ENCODE measurements at places on chromosomes 7 and 10.
A peak's percentile ranks its signal among the peaks of the same experiment; 100 is the strongest.

GRCh38 chr10:102397222-102398171, 2.0 kb downstream of the NFKB2 start:
- DNase-seq: peak; percentile 14

- no peak for DNase-seq
Observed at GRCh38 chr7:131476740-131477139, 79.7 kb downstream of the PODXL start.

- DNase-seq: no peak
Observed at GRCh38 chr7:53603461-53603860, 568.0 kb downstream of the POM121L12 start.

- peak; percentile 48 for DNase-seq
Observed at GRCh38 chr10:60114765-60115586, 208.6 kb upstream of the CCDC6 start.

DNA sequence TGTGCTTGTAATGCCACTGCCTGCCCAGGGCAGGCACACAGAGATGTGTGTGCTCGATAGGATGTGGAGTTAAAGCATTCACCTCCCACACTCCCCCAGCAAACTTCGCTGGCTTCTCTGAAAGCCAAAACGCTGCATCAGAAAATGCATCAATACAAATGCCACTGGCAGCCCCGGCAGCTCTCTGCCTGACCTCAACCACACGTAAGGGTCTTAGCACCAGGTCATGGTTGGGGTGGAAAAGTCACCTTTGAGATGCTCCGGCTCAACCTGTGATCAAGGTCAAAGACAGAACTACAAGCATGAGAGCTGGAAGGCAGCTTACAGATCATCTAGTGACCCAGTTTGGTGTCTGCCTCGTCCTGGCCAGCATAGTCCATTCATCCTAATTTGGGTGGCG, 114.4 kb upstream of the NANOS1 start:
- no peak for DNase-seq

DNA sequence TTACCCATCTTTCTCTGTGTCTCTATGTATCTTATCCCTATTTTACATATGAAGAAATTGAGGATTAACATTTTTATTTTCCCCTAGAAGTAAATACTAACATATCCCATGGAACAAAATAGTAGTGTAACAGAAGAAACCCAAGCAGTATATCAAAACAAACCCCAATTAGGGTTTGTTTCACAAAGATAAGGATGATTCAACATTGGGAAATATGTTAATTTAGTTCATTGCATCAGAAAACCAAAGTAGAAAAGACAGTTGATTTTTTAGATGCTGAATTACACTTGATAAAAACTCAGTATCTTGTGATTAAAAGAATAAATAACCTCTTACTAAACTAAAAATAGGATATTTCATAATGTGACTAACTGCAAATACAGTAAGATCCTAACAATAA, 87.8 kb downstream of the GLCCI1 start:
- no peak for DNase-seq

DNA sequence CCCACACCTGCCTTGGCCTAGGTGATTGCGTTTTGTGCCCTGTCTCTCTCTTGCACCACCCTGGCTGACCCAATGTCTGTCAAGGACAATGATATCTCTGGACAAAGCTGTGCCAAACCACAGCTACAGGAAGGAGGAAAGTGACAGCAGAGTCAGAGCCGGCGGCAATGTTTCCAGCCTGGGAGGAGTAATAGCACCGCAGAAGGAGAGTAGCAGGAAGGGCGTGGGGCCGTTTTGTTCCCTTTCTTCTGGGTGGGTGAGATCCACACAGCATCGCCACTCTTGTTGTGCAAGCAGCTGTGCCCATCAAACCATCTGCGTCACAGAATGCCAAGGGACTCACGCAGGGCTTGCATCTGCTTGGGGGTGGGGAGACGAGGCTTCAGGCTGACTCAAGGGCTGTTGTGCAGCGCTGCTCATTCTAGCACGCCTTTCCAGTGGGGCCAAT, 341.6 kb upstream of the AUTS2 start:
- peak; percentile 28 for DNase-seq

- no peak for DNase-seq
Observed at GRCh38 chr10:77070346-77070745, 567.3 kb downstream of the KCNMA1 start.

DNA sequence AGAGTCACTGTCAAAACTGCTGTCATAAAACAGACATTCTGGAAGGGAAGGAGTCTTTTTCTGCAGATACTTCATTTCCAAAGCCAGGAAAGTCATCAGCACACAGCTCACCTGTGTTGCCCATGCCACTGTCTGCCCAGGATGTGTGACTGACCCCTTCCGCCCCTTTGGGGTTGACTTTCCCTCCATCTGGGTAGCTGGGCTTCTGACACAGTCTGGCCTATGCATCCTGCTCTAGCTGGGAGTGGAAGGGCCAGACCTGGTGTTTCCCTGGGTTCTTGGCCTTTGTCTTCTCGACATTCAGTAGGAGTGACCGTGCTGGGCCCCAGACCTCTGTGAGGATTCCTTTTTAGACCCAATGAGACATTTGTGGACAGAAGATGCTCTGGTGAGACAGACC, 378.9 kb upstream of the NUPR2 start:
- no peak for DNase-seq

- DNase-seq: no peak
Observed at GRCh38 chr10:43365001-43365400, 6.4 kb upstream of the FXYD4 start.

GRCh38 chr10:77116904-77117303, 520.7 kb downstream of the KCNMA1 start:
- DNase-seq: no peak

DNA sequence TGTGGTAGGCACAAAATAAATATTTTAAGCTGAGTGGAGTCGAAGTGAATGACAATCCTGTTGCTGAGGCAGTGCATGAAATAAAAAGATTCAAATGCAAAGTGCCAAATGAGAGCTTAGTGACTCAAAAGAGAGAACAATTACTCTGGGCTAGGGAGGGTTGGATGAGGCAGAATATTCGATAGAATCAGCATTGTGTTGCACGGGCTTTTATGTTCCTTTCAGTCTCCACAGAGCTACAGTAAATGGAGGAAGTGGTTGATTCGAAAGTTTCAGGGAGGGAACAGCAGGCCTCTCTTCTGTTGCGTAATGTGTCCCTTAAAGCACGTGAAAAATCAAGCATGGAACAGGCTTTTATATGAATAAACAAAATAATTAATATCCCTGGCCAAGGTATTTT, 599.3 kb upstream of the CELF2 start:
- DNase-seq: peak; percentile 2

DNA sequence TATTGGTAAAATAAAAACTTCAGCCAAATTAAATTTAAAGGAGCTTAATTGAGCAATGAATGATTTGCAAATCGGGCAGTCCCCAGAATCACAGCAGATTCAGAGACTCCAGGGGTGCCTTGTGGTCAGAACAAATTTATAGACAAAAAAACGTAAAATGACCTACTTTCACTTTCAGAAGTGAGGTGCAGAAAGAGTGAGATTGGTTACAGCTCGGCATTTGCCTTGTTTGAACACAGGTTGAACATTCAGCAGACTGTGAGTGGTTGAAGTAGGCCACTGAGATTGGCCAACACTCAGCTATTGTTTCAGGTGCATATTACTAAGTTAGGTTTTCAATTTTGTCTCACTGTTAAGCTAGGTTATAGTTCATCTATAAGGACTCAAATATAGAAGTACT, 153.4 kb downstream of the BICC1 start:
- DNase-seq: peak; percentile 44

- DNase-seq: no peak
Observed at GRCh38 chr7:46369933-46370654, 449.0 kb upstream of the IGFBP3 start.

DNA sequence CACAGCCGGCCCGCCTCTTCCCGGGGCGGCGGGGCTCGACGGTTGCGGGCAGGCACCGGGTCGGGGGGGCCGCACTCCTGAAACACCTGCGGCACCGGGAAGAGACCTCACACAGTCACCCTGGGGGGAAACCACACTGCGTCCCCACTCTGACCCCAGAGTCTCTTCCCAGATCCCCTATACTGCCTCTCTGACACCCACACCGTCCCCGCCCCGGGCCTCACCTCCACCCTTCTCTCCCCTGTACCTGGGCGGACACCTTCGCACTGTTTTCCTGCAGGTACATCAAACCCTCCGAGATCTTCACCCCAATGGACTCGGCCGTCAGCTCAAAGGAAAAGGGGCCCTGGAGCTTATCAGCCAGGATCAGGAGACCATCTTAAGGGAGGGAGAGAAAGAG, 3.4 kb upstream of the GAL3ST4 start:
- DNase-seq: no peak

- DNase-seq: no peak
Observed at GRCh38 chr7:143406002-143406357, 2.7 kb downstream of the EPHA1 start.

DNA sequence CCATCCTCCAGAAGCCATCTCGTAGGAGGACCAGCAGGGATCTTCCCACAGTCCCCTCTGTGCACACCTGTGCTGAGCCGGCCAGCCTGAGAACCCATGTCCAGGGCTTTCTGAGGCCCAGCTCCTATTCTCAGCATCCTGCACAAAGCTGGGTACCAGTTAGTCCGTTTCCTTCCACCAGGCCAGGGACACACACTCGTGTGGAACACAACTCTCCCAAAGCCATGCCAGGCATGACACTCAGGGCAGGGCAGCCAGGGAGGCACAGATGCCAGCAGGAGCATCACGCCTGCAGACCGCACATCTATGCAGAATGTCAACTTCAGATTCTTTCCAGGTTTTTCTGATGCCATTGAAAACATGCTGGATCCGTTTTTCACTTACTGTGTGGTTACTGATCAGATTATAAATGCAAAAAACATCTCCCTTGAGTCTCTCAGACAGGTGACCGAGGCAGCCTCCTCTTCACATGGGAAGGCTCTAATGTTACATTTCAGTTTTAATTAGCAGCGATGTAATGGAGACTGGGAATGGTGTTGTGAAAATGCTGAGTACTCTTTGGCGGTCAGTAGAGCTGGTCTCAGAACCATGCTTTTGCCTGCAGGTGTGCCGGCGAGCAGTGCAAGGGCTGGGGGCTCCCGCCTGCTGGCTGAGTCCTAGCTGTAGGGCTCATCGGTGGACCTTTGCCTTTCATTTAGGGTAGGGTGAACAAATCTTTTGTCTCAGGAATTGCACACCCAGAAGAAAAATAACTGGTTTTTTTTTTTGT, 3.3 kb upstream of the SUN1 start:
- DNase-seq: no peak

GRCh38 chr10:86169066-86169465, 197.5 kb downstream of the GRID1 start:
- DNase-seq: no peak

DNA sequence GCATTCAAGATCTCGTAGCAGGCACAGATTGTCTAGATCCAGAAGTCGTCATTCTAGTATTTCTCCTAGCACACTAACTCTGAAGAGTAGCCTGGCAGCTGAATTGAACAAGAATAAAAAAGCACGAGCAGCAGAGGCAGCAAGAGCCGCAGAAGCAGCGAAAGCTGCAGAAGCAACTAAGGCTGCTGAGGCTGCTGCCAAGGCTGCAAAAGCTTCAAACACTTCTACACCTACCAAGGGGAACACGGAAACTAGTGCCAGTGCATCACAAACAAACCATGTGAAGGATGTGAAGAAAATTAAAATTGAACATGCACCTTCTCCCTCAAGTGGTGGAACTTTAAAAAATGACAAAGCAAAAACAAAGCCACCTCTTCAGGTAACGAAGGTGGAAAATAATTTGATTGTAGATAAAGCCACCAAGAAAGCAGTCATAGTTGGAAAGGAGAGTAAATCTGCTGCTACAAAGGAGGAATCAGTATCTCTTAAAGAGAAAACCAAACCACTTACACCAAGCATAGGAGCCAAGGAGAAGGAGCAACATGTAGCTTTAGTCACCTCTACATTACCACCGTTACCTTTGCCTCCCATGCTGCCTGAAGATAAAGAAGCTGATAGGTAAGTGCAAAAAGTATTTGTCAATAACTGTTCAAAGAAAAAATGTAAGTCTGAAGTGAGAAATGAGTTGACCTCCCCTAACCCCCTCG, 37.7 kb downstream of the CDK13 start:
- peak; percentile 29 for DNase-seq

DNA sequence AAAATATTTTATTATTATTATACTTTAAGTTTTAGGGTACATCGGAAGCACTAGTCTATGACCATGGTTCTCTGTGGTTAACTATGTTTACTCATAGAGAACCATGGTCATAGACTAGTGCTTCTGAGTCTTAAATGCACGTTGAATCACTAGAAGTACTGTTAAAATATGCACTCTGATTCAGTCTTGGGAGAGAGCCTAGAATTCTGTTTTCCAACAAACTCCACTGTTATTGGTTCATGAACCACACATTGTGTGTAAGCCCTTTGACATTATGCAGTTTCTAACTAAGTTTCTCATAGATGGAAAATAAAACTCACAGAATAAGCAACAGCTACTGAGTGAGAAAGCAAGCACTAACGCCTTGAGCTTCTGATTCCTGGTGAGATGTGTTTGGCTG, 1120.6 kb downstream of the SORCS1 start:
- DNase-seq: no peak

DNA sequence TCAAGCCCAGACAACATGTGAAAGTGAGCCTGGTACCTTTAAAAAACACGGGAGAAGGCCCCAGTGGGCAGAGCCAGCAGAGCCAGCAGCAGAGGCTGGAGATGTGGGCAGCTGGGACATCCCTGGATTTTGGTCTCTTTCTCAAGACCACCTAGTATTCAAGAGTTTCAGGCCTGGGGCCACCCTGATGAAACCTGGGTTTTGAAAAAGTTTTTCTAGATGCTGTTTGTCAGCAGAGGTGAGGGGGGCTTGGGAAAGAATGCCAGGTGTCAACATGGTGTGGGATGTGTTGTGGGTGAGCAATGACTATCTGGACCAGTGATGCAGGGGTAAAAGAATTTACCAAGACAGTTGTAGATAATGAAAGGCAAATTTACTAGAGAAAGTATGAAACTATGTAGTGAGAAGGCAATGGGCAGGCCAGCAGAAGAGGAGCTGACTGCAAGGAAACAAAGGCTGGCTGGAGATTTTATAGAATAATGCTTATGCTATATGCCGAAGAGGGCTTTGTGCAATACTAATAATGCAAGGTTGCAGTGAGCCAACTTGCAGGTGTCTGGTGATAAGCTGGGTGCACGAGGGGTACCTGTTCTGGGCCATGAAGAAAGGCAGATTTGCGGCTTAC, 28.1 kb upstream of the PLEKHA1 start:
- DNase-seq: no peak

DNA sequence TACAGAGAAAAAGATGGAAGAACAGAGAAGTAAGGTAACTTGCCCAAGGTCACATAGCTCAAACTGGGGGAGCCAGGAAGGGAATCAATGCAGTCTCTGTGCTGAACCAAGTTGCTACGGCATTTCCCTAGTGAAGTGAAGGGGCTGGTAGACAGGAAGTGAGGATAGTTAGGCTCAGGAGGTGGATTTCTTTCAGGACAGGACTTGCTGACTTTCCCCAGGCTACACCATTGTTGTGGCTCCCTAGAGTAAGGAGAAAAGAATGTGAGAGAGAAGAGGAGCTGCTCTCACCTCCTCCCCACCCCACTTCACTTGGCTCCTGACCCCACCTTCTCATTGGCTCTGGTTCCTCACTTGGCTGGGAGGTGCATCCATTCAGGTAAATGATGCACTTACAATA, 316.9 kb downstream of the INHBA start:
- DNase-seq: no peak

- DNase-seq: peak; percentile 27
Observed at GRCh38 chr10:121926671-121927317, 1.0 kb downstream of the ATE1 start.

All from CD4-positive, alpha-beta T cell treated with Interleukin-17A for 1 hour (primary cell).